HAP-1 (cell line): ENCODE measurements at places on chromosomes 2 and 18.

- peak; percentile 53 for DNase-seq
Observed at GRCh38 chr18:34729264-34729663, 19.2 kb downstream of the DTNA start.

GRCh38 chr2:40606862-40607261, 155.0 kb upstream of the SLC8A1 start:
- no peak for DNase-seq

DNA sequence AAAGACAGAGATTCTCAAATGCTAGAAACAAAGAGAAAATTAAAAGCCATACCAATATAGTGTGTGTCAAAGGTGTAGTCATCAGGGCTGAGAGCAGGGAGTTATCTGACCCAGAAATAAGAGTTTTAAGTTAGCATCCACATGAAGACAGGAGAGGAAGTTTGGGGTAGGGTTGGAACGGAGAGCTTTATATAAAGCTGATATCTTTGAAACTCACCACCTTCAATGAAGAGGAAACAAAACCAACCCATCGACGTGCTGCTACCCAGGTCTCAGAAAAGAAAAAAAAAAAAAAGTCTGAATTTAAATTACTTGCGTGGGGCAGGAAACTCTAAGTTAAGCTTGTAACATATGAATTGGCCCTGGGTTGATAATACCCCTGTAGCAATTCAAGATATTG, 42.4 kb downstream of the ARL4C start:
- DNase-seq, result no peak

- no peak for DNase-seq
Observed at GRCh38 chr2:145740302-145740701, 1220.4 kb upstream of the ZEB2 start.

- DNase-seq, result no peak
Observed at GRCh38 chr2:200845669-200846325, 18.7 kb downstream of the CLK1 start.

- DNase-seq, result no peak
Observed at GRCh38 chr2:239265681-239266433, 135.0 kb downstream of the HDAC4 start.

DNA sequence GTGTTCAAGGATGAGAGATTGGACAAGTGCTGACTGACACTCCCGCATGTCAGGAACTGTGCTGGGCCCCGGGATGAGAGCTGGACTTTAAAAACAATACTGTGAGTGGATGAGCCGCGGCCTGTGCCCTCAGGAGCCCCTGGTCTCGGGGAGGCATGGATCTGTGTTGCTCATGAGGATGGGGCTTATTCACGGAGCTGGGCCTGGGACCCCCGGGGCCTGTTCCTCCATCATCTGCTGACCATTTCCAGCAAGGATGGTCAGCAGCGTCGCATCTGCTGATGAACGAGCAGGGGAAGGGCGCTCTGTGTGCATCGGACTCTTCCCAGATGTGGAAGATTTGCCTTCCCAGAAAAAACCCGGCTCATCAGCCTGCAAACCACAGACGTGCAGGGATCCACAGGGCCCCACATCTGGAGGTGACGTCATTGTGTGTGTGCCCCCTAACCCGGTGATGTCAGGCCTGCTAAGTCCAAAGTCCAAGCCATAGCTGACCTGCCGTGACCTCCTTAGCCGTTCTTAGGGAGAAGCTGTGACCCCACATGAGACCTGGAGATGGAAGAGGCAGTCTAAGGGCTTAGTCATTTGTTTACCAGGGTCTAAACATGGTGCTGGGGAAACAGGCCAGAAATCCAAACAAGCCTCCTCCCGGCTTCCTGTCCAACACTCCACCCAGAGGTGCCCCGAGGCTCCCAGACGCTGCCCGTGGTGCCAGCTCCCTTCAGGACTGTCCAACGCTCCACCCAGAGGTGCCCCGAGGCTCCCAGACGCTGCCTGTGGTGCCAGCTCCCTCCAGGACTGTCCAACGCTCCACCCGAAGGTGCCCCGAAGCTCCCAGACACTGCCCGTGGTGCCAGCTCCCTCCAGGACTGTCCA, 143.9 kb downstream of the PXDN start:
- no peak for DNase-seq

- no peak for DNase-seq
Observed at GRCh38 chr18:57925706-57926105, 118.3 kb upstream of the NEDD4L start.

DNA sequence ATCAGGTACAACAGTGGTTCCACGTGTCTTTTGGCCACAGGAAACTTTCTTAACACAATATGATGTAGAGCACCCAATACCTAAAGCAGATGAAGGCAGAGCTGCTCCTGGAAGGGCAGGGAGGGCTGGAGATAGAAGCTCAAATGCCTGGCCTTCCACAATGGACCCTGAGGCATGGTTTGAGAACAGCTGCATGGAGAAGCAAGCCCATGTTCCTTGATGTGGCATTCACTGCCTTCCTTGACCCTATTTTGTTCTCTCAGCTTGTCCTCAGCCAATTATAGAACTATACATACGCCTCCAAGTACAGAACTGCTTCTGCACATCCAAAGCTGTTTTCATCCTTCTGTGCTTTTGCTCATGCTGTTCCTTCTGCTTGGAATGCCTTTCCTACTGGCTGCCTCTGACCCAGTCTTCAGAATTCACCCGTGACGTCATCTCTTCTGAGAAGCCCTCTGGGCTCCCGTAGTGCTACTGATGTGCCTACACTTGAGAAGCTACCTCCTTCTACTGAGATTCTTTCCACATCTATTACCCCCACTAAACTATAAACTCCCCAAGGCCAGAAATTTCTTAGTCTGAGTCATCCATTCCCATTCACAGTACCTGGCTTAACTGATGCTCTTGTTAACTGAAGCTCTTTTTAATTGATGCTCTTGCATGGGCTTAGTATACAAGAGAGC, 69.9 kb downstream of the CHRNA1 start:
- DNase-seq, result no peak

GRCh38 chr2:106843910-106844250, 42.1 kb downstream of the ST6GAL2 start:
- no peak for DNase-seq

DNA sequence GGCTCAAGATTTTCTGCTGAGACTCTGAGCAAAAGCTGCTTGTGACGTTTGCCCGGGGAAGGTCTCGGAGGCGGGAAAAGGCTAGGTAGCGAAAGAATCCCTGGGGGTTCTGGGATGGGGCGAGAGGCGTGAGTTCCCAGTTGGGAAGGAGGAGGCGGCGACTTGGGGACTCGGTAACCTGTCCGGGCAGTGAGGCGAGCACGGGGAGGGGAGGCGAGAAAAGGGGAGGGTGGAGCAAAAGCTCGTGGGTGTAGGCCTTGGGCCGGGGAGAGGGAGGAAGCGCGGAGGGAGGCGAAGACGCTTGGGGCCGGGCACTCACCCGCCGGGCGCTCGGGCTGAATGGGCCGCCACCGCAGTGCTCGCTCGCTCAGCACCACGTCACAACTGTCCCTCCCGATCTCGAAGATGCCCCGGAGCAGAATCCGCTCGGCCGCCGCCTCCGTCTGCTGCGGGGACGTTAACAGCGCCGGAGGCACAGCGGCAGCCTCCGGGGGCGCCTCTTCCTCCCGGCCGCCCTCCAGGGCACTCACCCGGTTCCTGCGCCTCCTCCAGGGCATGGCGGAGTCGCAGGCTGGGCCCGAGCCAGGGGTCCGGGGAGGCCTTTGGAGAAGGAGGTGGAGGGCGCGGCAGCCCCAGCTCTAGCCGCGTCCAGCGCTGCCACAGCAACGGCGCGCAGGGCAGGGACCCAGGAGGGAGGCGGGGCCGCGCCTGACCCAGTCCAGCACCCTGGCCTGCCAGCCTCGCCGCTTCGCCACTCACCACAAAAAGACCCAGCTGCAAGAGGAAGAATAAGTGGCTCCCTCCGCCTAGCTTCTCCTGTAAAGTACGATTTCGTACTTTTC, at the start of gene CERKL:
TSS of gene CERKL (minus strand) at position 656 of the 842 bp plus-strand sequence. CDS start at position 557, 99 bp downstream.
- peak; percentile 14 for DNase-seq

DNA sequence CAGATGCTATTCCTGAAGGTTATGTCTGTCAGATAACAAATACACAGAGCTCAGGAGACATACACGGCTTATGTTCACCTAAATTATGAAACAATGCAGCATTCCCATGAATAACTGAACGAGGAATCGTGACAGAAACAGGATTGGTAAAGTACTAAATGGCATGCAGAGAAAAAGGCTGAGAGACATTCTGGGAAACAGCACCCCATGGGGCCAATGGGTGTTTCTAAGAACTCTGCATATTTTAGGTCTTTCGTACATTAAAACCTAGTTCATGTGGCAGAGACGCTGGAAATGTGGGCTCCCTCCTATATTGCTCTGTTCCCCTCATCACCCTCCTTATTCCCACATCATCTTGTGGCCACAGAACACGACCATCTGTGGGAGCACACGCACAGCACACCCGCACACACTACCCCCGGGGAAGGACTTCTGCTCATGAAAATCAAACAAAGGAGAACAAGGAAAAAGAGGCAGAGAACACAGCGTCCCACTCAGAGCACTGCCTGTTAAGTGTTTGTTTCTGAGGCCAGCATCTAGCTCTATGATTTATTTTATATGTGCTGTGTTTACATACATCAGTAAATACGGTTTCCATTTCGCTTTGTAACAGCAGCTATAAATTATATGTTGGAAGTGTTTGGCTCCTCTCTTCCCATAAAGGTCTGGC, 143.6 kb downstream of the AFF3 start:
- no peak for DNase-seq

- no peak for DNase-seq
Observed at GRCh38 chr18:10732990-10733389, 207.2 kb downstream of the NAPG start.

DNA sequence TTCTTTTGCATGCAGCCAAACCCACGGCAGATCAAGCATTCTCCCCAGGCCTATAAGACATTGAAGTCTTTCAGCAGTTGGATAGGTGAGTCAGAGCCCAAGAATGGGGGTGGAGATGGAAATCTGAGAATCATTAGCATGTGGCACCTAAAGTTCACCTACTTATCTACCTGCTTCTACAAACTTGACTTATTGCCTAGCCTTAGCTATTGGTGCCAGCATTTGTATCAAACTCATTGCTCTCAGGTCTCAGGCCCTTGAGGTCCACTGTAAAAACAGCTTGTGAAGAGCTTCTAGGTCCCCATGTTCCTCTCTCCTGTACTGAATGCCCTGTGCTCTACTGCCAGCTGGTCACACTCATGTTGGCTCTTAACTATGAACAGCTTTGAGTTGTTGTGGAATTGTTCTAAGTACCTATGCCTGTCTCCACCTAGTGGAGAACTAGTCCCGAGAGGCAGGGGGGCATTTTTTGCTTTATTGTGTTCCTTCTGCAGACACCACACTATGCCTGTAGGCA, 278.4 kb upstream of the SPRED2 start:
- no peak for DNase-seq

DNA sequence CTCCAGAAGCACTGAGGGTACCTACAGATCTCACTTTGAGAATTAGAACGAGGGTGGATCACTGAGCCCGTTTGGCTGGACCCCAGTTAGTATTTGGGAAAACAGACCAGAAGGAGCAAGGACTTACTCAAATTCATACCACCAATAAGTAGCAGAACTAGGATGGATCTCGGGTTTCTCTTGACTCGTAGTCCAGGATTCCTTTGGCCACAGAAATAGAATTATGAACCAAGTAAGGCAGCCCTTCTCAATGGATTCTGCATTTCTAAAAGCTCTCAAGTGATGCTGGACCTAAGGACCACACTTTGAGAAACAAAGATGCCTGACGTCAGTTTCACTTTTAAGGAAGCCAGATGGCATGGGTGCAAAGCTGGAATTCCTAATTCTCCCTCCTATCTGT, 153.0 kb downstream of the KLHL29 start:
- DNase-seq, result no peak

DNA sequence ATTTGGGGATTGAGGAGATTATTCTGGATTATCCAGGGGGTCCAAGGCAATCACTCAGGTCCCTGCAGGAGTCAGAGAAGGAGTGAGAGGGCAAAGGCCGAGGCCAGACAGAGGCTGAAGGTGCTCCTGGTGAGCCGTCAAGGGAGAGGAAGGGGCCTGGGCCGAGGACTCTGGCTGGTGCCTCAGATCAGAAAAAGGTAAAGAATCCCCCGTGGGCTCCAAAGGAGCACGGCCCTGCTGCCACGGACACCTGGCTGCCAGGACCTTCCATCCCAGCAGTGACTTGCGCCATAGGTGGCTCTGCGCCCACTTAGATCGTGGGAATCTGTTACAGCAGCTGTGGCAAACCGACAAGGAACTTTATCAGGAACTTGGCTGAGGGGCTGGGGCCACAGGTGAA, 374.8 kb upstream of the MYT1L start:
- no peak for DNase-seq

DNA sequence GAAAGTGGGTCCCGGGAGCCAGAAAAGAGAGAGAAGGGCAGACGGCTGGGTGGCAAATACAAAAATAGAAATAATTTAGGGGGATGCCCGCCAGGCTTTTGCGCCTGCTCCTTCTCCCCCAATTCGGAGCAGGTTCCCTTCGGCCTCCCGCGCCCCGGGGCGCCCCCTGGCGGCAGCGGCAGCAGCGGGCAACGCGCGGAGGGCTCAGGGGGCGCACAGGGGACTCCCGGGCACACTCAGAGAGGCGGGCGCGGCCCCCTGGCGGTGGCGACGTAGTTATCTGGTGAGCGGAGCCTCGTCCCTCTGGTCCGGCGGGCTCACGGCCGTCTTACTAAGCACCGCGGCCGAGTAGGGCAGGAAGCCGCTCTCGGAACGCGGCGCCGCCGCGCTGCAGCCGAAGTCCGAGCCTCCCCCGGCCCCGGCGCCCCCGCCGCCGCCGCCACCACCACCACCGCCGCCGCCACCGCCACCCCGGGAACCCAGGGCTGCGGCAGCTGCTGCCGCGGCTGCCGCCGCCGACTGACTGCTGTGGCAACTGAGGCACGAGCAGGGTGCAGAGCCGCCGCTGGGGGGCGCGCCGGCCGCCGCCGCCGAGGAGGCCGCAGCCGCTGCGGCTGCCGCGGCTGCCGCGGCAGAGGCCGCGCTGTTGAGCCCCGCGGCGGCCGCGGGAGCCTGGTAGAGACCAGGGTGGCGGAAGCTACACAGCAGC, 3.8 kb downstream of the EVX2 start:
- DNase-seq, result peak; percentile 89

DNA sequence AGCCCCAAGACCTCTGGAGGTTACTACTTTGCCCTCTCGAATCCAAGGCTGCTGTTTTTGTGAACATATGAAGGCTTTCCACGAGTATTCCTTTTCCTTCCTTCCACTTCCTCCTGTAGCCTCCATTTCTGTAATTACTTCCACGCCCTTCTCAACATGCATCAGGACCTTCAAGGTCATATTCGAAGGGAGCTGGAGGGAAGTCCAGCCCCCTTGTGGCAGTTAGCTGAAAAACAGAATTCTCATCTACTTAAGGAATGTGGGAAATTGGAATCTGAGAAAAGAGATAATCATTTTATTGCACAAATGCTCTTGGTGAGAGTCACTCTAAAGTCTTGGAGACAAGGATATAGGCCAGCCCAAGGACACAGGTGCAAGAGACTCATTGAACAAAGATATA, 1000.2 kb downstream of the TDRD15 start:
- DNase-seq, result peak; percentile 7

DNA sequence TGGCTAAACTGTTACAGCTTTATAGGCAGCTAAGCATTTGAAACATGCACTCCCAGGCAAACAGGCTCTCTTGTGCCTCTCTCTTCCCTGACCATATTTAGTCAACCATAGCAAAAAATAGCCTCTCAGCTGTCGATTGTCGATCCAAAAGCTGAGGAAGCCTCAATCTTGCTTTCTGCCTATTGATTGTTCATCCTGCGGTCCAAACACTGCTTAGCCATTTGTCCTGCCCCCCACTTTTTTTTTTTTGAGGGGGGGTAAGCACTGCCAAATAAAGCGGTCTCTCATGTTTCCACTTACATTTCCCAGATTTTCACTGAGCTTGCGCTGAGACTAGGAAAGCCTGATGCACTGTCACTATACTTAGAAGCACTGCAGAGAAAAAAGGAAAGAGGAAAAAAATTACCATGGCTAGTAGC, 90.8 kb downstream of the MIB1 start:
- no peak for DNase-seq
